ENCODE measurements at places on chromosomes 7 and 10. TPM values are rescaled to one million over a fixed set of nuclear protein-coding genes. Genes with fewer than 3 reads are reported as not detected.

Gene SLC35G1
- total RNA-seq: 5.3 TPM

DNA sequence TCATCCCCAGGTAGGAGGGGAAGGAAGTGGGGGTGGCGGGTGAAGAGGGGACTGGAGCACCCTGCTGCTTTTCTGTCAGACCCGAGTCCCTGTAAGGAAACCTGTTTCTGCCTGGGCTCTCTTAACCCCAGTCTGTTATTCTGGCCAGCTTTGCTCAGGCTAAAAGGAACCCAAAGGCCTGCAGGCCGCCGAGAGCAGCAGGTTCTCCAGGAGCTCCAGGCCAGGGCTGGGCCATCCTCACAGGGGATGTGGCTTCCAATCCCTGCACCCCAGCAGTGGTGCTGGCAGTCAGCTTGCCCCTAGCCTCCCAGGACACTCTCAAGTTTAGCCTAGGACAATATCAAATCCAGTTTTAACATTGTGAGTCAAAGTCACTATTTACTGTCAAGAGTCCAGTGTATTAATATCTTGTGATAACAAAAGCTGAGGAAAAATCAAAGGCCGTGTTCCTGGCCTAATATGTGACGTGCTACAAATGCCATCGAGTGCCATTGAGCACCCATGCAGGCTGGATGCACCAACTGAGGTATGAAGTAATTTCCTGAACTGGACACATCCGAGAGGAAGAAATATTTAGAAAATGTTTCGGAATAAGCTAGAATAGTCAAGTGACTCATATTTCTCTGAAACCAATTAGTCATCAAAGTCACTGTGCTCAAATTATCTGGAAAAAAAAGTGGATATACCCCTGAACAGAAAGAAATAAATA lies 7.0 kb downstream of the PKD1L1 start:
- DNase-seq: no peak

DNA sequence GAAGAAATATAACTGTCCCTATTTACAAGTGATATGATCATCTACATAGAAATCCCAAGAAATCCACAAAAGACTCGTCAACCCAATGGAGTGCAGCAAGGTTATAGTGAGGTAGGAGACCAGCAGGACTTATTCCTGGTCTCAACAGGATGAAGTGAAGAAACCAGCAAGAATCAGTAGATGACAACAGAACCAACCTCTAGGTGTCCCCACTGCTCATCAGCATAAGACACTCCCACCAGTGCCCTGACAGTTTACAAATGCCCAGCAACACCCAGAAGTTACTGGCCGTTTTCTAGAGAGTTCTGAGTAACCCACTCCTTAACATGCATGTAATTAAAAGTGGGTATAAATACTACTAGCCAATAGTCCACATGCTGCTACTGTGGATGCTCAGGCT lies 470.5 kb upstream of the LRRTM3 start:
- no peak for DNase-seq

- DNase-seq: no peak
These were observed 12.6 kb downstream of the BLVRA start for GRCh38 chr7:43771128-43771527.

Gene CYP3A7
- not detected for total RNA-seq

GRCh38 chr10:17366705-17367104 lies 87.7 kb downstream of the ST8SIA6 start:
- DNase-seq: no peak

Gene EPHA1
- 162 TPM for total RNA-seq

Gene PAOX
- 5.2 TPM for total RNA-seq

Gene TNS3
- total RNA-seq: 28.3 TPM

GRCh38 chr7:123120286-123120685 lies 79.5 kb downstream of the SLC13A1 start:
- no peak for DNase-seq

DNA sequence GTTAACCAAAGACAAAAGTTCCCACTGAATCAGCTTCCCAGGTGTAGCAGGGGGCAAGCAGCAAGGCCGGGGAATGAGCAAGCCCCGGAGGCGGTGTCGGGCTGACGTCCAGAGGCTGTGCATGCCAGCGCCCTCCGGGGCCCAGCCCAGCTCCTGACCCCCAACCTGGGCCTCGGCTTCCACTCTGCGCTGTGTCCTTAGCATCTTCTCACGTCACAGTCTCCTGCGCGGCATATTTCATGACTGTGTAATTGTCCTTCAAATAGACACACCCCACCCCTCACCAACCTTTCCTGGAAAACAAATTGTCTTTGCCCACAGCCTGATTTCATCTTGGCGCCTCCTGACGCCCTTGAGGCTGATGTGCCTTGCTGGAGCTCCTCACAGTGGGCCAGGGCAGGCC lies 133.5 kb downstream of the RGS10 start:
- no peak for DNase-seq

- peak; percentile 84 for DNase-seq
These were observed 58.2 kb upstream of the ANTXRL start for GRCh38 chr10:46228563-46229071.

DNA sequence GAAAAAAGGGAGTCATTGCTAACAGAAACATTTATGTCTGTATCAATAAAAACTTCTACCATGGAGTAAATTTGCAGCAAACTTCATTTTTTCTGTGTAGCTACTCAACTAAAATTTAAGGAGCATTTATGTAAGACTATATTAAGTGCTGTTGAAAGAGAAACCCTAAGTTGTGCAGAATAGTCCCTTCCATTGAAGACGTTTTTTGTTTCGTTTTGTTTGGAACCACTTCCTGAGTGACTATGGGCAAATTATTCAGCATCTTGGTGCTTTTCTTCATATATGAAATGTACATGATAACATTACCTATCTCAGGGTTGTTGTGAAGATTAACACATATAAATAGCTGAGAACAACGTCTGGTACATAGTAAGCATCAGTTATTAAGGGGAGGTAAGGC lies 24.3 kb downstream of the SEM1 start:
- no peak for DNase-seq

Gene CALY
- total RNA-seq: 1.8 TPM

GRCh38 chr7:110891197-110891596 lies 199.7 kb upstream of the LRRN3 start:
- DNase-seq: no peak

DNA sequence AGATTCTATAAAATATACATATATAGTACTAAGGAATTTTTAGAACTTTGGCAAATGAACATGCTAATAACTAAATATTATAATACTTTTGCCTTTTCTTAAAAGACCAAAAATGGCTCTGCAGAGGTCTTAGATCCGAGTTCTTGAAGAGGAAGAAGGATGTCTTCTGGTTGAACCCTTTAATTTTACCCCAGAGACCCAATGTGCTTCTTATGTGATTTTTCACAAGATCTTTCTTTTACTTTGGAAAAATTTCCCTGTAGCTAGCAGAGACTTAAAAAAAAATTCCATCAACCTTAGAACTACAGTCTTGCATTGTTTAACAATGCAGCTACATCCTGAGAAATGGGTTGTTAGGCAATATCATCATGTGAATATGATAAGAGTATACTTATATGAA lies 663.2 kb downstream of the PARD3 start:
- no peak for DNase-seq

DNA sequence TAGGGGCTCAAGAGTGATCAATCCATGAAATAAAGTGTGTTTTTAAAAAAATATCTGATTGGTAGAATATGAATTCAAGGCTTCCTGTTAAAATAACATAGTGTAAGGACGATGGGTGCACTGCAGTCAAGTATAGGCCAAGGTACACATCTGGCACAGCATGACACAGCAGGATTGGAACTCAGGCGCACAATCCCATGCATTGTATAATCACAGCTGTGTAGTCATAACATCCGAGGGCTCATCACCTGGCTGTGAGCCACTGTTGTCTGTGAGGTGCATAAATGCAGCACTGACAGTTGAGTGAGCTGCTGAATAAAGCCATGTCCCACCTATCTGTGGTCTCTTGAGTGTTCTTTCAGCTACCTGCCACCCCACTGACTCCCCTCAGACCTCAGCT lies 142.3 kb upstream of the HPS1 start:
- no peak for DNase-seq

DNA sequence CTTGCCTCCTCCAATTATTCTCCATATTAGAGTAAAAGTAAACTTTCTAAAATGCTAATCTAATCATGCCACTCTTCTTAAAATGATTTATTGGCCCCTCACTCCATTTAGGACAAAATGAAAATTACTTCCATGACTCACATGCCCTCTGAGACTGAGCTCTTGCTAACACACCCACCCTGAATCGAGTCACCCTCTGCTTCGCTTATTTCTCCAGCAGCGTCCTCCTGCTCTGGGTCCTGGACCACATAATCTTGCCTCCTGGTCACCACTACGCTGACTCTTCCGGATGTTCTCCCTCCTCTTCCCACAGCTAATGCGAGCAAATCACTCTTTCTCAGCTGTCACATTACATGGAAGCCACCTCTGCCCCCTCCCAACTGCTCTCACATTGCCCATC lies 384.0 kb upstream of the FZD8 start:
- DNase-seq: no peak

DNA sequence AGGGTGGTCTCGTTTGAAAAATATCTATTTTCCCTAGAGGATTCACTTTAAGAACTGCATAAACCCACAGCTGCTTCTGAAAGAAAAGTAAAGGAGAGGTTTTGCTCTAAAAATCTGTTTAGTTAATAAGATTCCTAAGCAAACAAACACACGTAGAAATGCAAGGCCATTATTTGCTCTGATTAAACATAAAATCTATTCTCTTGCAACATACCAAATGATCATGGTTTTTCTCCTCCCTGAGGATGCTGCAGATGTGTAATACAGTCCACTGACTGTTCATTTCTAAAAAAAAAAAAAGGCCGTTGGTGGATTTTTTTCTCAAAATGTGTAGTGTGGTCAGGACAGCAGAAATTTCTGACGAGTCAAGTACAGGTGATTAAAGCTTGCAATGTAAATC lies 98.6 kb downstream of the BUB3 start:
- no peak for DNase-seq

Gene LDB3
- total RNA-seq: 0.96 TPM

Gene DPP6
- total RNA-seq: 0.07 TPM

- no peak for DNase-seq
These were observed 99.8 kb downstream of the HBP1 start for GRCh38 chr7:107268594-107268993.

DNA sequence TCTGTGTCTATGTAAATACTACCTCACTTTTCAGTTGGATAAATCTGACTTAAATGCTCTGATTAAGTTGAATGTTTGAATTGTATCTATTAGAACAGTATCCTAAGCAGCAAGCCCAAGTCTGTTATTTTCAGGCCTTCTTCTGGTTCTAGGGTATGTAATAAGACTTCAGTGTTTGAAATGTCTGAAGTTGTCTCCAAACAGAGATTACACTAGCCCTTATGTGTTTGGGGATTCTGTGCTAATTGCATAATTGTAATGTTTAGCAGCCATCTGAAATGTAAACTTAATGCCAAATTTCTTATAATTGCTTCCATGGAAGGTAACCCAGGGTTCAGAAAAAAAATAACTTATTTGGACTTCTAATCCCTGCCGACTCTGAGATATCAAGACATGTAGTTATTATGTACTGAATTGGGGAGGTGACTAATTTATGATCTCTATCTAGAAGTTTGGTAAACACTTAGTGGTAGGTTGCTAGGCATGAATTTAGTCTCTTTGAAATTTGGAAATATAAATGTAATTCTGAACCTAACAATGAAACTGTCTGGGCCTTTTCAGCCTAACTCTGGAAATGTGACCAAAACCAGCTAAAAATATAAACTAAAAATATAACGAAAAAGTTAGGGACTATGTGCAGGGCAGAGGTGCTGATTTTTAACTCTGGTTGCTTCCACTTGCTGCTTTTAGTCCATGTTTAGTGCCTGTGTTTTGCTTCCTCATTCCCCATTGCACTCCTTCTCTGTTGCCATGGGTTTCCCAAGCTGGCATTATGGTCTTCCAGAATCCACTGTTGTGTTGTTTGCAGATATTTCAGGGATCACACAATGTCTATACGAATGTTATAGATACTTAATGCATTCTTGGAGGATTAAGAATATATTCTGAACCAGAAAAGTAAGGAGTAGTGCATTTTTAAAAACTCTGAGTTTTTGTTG lies 54.8 kb downstream of the MCU start:
- DNase-seq: no peak

Gene LBX1
- total RNA-seq: not detected

DNA sequence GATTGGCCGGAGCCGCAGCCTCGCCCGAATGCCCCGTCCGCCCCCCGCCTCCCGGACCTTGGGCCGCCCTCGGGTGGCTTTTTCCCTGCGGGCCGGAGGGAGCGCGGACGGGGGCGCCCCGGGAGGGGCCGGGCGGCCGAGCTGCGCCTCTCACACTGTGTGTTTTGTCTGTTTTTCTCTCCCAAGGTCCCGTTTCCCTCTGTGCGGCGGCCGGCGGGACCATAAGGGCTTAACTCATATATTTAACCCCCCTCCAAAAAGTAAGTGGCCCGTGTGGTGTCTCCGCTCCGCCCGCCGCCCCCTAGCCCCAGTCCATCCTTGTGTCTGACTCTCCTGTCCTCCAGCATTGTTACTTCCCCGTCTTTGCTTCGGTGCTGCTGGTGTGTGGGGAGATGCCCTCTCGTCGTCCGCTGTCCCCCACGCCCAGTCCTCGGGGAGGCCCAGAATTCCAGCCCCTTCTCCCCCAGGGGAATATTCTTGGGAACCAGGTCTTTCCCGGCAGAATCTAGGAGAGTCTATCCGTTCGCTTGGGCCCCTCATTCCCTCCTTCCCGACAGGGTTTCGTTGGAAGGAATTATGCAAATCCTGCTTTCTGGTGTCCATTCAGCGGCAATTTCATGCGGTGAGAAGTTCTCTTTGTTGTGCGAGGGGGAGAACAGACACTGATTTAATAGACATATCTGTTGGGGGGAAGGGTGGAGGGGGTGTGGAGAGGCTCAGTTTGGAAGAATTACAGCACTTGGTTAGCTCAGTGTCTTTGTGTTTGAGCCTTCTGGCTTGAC lies 1.3 kb downstream of the LCOR start:
- DNase-seq: peak; percentile 37

Gene INPP5F
- total RNA-seq: 79.3 TPM

- DNase-seq: no peak
These were observed 455.6 kb upstream of the ANKRD30A start for GRCh38 chr10:36669615-36670352.

DNA sequence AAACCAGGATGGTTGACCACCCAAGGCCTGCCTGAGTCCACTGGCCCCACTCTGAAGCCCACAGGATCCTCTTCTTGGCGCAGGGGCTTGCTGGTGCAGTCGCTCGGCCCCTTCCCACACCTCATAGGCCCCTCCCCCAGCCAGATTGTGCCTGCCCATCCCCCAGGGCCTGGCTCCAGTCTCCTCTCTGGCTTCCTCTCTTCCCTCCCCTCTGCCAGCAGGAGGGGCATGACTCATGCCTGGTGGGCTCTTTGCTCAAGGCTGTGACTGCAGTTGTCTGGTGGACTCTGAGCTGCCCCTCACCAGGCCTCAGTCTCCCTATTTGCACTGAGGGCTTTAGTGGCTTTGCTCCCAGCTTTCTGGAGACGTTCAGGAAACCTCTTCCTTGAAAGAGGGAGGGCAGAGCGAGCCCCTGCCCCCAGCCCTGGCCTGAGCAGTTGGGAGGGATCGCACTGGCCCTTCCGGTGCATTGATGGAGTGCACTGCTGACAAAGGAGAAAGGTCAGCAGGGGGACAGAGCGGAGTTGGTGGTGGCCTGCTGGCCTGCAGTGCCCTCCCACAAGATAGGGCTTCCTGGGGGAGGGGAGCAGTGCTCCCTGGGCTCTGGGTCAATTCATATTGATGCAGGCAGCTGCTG lies 60.7 kb downstream of the ZMIZ1 start:
- DNase-seq: peak; percentile 87

All from WTC11 (cell line).